Right hindlimb (tissue), 1 donor: ENCODE measurements at places on chromosomes 7 and 10.
A peak's percentile ranks its signal among the peaks of the same experiment; 100 is the strongest.

- DNase-seq: no peak
These were observed 1274.9 kb upstream of the SORCS1 start for GRCh38 chr10:108439397-108439796.

GRCh38 chr7:96184783-96185182, 137.1 kb downstream of the SLC25A13 start:
- no peak for DNase-seq

DNA sequence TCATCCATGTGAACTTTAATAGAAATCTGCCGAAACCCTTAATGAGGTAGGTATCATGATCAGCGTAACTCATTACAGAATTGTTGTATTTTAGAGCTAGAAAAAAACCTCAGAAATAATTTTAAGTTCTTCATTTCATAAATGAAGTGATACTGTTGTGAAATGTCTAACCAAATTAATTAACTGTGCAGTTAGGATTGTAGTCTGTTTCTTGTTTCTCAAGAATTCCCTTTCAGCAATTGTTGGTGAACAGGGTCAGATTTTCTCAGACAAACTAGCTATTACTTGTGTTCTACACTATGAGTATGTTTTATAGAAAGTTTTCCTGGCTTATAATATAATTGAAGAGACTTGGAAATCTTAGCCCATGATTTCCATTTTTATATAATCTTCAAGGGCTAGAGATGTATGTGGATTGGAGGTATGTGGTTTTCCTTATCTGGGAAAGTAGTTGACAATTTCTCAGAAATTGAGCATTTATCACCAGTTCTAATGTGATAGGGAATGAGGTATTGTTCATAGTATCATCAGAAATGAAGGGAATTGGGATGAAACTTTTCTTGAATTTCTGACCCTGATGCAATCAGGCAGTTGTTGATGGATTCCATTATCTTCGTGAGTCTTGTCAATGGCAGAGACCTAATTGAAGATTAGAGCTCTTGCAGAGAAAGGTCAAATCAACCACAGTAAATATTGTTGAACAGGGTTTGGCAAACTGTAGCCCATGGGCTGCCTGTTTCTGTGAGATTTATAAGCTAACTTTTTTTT, 55.0 kb downstream of the ST7 start:
- no peak for DNase-seq

- DNase-seq: no peak
These were observed 11.6 kb downstream of the CLEC2L start for GRCh38 chr7:139534966-139535651.

- no peak for DNase-seq
These were observed 133.7 kb upstream of the CTBP2 start for GRCh38 chr10:125294109-125294508.

- no peak for DNase-seq
These were observed 605.4 kb upstream of the NRP1 start for GRCh38 chr10:33939892-33940291.

GRCh38 chr7:133040674-133041073, 41.2 kb downstream of the CHCHD3 start:
- no peak for DNase-seq

DNA sequence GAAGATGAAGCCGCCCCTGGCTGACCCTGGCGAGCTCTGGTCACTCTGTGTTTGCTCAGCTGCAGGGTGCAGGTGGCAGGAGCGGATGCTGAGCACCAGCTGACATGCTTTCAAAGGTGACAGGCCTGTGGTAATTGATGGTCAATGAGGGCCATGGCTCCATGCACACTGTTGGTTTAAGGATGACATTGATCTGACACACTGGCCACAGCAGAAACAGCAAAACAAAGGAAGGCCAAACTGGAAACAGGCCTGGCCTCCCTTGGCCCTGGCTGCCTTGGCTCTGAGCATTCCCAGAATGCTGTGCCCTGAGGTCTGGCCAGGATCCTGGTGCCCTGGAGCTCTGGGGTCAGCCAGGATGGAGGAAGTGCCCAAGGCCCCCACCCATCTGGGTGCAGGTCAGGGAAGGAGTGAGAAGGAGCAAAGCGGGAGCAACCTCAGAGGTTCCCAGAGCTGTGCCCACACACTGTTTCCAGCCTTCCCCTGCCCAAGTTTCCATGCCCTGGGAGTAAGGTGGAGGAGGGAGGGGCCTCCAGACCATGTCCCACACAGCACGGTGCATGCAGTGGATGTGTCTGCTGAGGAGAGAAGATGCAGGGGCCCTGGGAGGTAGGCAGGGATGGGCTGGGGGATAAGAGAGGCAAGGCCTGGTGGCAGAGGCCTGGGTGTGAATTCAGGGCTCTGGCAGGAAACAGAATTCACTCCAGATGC, 302.2 kb downstream of the RPS24 start:
- DNase-seq: no peak

DNA sequence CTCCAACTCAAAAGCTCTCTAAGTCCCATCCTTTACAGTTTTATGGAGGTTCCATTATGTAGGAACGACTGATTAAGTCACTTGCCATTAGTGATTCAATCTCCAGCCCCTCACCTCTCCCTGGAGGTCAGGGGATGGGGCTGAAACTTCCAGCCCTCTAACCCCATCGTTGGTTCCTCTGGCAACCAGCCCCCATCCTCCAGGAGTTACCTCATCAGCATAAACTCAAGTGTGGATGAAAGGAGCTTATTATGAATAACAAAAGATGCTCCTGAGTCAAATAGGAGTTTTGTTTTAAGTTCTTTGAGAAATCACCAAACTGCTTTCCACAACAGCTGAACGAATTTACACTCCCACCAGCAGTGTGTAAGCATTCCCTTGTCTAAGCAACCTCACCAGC, 494.3 kb upstream of the AUTS2 start:
- no peak for DNase-seq

GRCh38 chr10:90047243-90047729, 345.9 kb downstream of the KIF20B start:
- no peak for DNase-seq

GRCh38 chr7:101941481-101942383, 124.3 kb downstream of the CUX1 start:
- DNase-seq: no peak

GRCh38 chr7:138170959-138171703, 94.9 kb downstream of the AKR1D1 start:
- DNase-seq: no peak

DNA sequence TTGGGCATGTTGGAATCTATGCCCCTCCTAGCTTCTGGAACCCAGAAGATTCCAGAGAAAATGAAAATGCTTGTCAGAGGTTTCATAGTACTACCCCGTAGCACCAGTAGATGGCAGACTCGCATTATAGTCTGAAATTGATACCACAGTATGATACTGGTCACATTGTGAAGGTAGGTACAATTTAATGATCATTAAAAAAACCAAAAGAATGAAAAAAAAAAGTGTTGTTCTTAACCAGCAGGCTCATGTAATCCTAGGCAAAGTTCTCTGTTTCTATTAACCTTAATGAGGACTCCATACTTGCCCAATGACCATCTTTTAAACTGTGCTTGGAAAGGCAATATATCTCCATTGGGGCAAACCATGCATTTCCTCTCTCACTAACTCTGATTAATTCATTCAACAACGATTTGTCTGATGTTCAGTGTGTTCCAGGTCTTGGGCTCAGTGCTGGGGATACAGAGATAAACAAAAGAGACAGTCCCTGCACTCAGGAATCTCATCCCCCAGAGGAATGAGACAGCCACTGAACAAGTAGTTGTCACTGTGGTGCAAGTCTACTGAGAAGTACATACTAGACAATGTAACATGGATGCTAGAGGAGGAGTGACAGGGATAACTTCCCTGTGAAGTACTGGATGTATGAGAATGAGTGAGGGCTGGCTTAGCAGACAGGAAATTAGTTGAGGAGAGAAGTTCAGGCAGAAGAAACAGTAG, 223.5 kb upstream of the PHYHIPL start:
- DNase-seq: peak; percentile 73

DNA sequence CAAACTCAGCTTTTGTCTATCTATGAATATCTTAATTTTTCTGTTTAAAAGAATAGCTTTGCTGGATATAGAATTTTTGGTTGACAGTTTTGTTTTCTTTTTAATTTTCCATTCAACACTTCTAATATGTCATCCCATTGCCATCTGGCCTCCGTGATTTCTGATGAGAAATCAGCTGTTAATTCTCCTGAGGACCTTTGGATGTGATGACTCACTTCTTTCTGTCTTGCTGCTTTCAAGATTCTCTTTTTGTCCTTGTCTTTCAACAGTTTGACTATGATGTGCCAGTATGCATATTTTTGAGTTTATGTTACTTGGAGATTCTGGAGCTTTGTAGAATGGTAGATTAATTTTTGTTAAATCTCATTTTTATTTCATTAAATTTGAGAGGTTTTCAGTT, 38.4 kb downstream of the ZNF518A start:
- no peak for DNase-seq

GRCh38 chr10:103884681-103885139, 29.3 kb upstream of the SH3PXD2A start:
- DNase-seq: peak; percentile 56

- no peak for DNase-seq
These were observed 1.7 kb downstream of the SHTN1 start for GRCh38 chr10:117003336-117003735.

DNA sequence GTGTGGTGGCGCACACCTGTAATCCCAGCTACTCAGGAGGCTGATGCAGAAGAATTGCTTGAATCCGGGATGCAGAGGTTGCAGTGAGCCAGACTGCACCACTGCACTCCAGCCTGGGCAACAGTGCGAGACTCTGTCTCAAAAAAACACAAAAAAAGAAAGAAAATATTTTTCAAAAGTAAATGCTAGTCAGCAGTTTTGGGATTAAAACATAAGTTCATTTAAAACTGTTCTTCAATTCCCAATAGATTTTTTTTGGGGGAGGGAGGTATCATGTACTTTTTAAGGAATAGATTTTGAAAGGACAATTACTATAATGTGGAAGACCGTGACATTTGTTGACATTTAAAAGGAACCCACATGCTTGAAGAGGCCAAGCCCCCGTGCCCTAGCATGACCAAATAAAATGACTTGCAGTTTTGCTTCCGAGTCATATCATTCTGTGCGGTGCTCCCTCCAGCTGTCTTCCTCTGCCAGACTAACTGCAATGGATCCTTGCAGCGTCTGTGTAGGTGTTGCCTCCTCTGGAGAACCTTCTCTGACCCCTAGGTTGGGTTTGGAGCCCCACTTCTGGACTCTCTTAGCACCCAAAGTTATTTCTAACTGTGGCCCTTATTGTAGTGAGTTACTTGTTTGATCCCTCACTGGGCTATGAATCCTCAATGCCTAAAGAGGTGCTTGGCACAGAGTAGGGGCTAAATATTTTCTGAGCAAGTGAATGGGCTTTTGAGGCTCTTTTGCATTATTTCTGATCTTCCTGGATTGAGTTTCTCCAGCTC, 17.4 kb upstream of the HPS1 start:
- DNase-seq: no peak

- no peak for DNase-seq
These were observed 54.4 kb downstream of the ITGB8 start for GRCh38 chr7:20385126-20385525.

DNA sequence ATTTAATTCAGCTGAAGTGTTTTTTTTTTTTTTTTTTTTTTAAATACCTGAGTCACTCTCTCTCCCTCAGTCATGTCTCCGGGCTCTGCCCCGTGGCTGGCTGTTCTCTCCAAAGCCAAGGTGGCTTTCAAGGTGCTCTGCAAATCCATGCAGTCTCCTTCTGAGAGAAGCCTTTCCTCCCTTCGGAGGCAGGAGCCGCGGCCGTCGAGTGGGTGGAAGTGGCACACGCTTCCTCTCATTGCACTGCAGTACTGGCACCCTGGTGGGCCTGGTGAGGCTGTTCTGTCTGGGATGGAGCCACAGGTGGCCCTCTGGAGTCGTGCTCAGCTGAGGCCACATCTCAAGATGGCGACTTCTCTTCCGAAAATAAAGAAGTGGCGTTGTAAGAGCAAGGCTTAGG, 221.8 kb downstream of the GLRX3 start:
- DNase-seq: no peak

- no peak for DNase-seq
These were observed 18.2 kb upstream of the HECTD2 start for GRCh38 chr10:91391920-91392319.
